ENCODE measurements at places on chromosomes 5 and 9.

DNA sequence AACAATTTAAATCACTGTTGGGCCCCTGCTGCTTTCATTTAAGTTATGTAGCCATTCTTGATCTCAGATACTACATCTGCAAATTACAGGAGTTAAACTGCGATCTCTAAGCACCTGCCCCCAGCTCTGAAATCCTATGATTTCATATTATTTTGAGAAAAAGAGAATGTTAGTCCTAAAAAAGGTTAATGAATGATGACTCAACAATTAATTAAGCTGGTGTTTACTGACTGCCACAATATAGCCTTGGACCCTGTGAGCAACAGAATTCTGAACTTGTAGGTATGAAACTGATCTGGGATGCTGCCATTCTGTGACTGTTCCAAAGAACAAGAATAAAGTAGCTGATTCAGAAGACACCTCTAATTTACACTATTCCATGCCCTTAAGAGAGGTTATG lies 124.4 kb upstream of the FBXL7 start:
- no peak for DNase-seq

- DNase-seq: no peak
Measured at GRCh38 chr9:100186356-100186755, 87.3 kb downstream of the INVS start.

- DNase-seq: no peak
Measured at GRCh38 chr9:38393128-38393796, 760 bp downstream of the ALDH1B1 start.

DNA sequence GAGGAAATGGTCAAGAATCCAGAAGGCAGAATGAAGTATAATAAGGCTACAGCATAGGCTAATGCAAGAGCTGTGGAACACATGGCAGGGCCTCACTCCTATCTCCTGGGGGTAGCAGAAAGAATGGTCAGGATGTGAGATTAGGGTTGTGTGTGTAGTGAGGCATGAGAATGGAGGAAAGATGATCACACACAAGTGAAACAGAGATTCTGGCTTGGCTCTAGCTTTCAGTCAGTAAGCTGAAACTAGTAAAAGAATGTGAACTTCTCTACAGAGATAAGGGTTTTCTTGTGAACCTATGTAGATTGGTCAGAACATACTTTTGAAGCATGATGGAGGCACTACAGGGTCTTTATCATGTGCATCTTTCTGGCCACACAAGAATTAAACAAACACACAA lies 298.8 kb downstream of the ASTN2 start:
- no peak for DNase-seq

GRCh38 chr9:22237497-22238363 lies 208.9 kb upstream of the DMRTA1 start:
- DNase-seq: no peak

DNA sequence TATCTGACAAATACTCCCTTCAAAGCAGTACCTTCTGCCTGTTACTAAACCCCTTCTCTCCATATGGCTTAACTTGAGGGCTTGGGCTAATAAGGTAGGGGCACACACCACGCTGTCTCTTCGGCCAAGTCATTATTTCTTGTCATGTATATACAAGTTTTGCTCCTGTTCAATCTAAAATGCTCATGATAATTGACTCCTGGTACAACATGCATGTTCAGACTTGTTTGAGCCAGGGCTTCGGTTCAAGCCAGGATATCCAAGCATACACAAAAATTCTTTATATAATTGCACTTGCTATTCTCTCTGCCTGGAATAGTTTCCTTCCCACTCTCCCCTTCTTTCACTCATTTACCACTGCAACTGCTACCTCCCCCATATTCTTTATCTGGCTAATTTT lies 756.0 kb upstream of the C9orf72 start:
- no peak for DNase-seq

- DNase-seq: no peak
Measured at GRCh38 chr9:134288746-134289145, 37.5 kb upstream of the RXRA start.

DNA sequence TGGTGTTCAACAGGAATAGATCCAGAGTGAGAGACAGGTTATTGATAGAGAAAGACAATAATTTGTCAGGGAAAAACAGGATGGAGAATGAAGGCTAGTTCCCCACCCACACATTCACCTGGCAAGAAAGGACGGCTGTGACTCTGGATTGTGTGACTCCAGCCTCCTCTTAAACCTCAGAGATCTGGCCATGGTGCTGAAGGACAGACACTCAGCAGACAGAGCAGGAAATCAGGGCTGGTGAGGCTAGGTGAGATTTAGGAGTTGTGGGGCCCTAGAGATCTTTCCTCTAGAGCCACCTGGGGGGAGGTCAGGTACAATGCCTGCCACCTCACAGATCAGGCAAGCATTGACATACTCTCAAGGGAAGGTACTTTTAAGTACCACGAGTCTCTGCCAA lies 15.2 kb downstream of the OR1B1 start:
- DNase-seq: no peak

DNA sequence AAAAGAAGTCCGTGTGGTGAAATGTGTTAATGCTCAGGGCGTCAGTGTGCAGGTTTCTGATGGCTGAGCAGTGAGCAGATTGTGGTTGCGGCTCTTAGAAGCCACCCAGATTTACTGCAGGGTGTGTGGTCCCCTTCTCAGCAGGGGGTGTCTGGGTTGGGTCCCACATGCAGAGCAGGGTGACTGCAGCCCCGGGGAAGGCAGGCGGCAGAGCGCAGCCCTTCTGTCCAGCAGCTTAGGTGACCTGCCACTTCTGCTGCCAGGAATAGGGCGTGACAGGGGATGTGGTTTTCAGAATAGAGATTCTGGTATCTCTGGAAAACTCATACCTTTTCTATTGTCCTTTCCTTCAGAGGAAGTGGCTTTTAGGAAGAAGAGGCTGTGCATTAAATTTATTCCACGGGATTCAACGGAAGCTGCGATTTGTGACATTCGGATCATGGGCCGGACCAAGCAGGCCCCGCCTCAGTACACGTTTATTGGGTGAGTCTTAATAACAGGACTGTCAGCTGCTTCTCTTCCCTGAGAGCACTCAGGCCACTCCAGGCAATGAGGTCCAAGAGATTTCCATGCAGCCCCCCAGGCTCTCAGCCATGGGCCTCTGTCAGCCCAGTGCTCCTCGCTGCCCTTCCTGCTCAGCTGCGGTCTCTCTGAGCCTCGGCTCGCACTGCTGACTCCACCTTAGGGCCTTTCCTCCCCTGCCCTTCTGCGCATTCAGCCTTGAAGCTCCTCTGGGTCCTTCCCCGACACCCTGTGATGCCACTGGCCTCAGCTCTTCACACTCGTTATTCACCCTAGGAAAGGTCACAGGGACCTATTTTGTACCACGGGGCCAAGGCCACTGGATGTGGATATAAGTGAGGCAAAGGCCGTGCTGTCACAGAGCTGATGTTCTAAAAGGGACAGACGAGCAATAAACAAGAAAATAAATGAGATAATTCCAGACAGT lies 65.4 kb downstream of the MVB12B start:
- no peak for DNase-seq

- DNase-seq: no peak
Measured at GRCh38 chr5:134139891-134140469, 25.5 kb downstream of the TCF7 start.

DNA sequence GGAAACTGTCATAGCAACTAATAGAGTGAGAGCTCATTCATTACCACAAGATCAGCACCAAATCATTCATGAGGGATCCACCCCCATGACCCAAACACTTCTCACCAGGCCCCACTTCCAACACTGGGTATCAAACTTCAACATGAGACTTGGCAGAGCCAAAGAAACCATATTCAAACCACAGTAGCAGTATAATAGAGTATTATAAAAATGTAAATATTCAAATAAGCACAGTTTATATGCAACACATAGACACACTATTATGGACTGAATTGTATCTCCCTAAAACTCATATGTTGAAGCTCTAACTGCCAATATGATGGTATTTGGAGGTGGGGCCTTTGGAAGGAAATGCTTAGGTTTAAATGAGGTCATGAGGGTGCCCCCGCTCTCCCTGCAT lies 240.5 kb downstream of the CWC27 start:
- DNase-seq: no peak

DNA sequence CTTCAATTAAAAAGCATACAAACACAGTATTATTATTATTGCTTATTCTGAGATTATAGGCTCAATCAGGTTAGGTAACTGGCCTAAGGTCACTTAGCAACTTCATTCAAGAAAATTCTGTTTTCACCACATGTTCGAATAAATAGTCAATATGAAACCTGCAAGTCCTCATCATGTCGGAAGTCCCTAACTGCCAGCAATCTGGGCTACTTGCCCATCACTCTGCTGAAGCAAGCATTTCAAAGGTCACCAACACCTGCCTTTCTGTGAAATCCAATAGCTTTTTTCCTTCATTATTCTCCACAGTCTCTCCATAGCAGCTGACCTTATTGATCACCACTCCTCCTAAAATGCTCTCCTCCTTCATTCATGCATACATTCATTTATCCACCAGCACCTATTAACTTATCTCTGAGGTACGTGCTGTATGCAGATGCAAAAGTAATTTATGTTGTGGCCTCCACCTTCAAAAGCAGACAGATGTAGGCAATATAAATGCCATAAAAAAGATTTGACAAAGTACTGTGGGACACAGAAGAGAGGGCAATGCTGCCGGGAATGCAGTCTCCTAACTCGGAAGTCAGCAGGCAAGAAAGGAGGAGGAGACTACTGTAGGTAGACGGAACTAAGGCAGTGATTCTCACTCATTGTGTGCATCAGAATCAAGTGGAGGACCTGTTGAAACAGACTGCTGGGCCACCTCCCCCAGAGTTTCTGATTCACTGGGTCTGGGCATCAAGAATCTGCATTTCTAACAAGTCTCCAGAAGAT lies 310.9 kb downstream of the BNC2 start:
- DNase-seq: no peak

DNA sequence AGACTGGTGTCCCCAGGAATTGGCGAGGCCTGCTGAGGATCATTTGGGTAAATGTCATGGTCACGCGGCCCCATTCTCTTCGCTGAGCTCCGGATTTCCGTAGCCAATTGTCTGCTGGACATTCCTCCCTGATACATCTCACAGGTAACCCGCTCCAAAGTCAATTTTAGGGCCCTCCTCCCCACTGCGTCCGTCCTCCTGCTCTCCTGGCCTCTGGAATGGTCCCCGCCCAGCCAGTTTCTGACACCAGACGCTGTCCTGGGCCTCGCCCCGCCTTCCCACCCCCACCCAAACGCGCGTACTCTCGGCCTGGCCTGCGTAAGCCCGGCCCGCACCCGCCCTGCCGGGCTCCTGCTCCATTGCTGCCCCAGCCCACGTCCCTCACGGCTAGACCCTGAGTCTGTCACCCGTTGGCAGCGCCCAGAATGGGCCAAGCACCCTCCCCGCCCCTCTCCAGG lies 202.0 kb downstream of the AUH start:
- DNase-seq: no peak

DNA sequence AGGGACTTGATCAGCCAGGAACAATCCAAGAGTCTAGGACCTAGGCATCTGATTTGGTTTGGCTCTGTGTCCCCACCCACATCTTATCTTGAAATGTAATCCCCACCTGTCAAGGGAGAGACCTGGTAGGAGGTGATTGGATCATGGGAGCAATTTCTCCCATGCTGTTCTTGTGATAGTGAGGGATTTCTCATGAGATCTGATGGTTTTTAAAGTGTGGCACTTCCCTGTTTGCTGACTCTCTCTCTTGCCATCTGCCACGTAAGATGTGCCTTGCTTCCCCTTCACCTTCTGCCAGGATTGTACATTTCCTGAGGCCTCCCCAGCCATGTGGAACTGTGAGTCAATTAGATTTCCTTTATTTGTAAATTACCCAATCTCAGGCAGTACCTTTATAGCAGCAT lies 201.7 kb upstream of the ACTBL2 start:
- no peak for DNase-seq

GRCh38 chr5:199950-200645 lies 8.8 kb downstream of the LRRC14B start:
- DNase-seq: no peak

DNA sequence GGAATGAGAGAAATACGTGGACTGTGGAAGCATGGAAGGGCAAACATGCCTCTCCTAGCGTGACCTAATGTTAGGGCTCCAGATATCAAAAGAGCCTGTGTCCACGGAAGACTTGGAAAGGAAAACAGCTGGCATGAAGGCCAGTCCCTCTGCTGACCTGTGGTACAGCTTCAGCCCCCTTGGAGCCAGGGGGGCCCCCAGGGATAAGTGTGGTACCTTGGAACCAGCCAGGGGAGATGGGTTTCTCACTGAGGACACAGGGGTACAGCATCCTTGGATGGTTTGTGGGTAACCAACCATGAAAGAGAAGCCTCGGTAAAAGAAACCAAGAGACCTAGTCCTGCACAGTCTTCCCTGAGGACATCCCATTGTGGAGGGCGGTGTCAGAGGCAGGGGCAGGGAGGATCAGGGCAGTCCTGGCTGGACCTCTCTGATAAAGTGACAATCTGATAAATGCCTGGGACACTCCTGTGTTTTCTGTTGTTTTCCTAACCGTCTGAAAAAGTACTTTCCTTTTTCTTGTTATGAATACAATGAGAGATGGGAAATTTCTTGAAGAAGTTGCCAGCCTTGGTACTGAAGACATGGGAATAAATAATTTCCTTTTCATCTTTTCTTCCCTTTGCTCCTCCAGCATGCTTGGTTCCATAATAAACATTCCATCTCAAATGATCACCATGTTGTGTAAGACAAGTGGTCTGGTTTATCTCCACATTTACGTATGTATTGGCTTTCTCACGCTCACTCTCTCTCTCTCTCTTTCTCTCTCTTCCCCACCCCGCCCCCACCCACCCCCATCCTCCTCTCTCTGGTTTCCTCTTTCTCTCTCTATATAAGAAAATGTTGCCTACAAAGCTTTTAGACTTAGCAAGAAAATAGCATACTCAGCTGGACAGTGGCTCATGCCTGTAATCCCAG lies 102.1 kb downstream of the SUSD1 start:
- DNase-seq: no peak

DNA sequence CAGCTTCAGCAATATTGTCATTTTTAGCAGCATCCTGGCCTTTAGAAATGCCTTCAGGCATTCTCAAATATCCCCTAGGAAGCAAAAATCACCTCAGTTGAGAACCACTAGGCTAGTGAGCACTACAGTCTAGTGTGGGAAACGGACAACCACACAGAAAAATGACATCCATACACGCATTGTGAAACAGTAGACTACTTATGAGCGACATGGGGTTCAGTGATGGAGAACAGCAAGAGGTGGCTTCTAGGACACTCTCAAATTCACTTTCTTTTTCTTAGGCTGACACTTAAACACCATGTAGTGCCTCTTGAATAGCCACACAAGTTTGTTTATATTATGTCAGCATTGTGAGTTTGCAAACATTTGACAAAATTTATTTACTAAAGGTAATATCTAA lies 203.0 kb downstream of the KDM4C start:
- DNase-seq: no peak

DNA sequence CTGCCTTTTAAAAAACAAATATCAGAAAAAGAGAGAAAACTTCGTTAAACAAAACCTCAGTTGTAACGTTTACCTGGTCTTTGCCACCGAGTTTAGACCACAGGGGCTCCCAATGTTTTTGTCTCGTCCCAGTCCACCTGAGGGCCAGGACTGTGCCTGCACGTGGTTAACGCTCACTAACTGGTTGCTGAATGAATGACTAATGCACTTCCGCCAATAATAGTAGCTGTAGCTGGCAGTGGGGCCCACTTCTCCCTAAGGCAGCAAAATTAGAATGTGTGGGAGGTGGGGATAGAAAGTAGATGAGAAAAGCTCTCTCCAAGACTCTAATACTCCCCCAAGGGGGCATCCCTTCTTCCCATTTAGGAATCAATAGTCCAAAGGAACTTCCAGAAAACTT lies 29.1 kb upstream of the MED27 start:
- no peak for DNase-seq

GRCh38 chr5:168807287-168807686 lies 228.1 kb upstream of the PANK3 start:
- no peak for DNase-seq
